Activated naive CD8-positive, alpha-beta T cell treated with anti-CD3 and anti-CD28 coated beads, Interleukin-2, amount 50 U/mL, for 24 hours (primary cell): ENCODE measurements at places on chromosomes 4 and X.

DNA sequence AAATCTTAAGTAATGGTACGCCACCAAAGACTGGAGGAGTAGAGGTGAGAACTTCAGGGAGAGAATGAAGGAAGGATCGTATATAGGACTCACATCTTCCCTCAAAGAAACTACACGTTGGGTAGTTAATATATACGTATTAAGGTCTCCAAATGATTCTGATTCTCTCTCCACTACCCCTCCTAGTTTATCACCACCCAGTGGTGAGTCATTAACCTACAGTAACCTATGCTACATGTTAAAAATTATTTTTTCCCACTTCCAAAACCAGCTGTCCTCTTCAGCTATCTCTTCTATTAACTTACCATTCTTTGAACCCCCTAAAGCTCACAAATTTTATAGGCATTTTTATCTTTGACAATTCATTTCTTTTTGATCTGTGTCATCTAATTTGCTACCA lies 69.7 kb downstream of the RPS6KA6 start:
- no peaks in the 10 kb centered on the region for H3K36me3 ChIP-seq
- no peak for DNase-seq
- no peak overlapping the region for H3K4me3 ChIP-seq
- H3K27ac ChIP-seq, result no peak overlapping the region

DNA sequence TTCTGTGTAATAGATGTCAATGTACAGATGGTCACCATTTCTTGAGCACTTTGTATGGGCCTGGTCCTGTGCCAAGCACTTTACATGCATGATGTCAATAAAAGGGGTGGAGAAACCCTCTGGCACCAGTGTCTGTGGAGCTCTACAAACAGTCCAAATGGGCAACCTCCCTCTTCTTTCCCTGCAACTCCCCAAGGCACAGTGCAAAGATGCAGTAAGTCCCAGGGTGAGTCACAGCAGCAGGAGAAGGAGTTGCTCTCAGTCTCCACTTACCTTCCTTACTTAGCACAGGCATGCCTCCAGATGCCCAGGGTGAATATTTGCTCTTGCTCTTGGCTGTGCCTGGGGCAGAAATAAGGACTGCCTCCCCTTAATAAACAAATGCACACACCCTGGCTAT lies 4.3 kb downstream of the OCIAD2 start:
- peaks cover 49% of the 10 kb centered on the region for H3K36me3 ChIP-seq
- no peak overlapping the region for H3K4me3 ChIP-seq
- no peak for DNase-seq
- no peaks in the 10 kb centered on the region for H3K27me3 ChIP-seq

DNA sequence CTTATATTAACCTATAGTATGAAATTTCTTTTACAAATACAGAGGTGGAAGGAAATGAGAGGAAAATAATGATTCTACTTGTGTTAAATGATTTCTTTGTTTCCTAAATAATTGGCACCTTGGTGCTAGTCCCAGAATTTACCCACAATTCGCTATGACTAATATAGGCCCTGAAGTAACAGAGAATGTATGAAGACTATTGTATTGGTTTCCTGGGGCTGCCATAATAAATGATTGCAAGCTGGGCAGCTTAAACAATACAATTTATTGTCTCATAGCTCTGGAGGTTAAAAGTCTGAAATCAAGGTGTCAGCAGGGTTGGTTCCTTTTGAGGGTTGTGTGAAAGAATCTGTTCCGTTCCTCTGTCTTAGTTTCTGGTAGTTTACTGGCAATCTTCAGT lies 74.8 kb upstream of the GPRIN3 start:
- H3K4me1 ChIP-seq, result no peaks in the 10 kb centered on the region
- no peaks in the 10 kb centered on the region for H3K36me3 ChIP-seq
- H3K27me3 ChIP-seq, result peaks cover 2% of the 10 kb centered on the region
- H3K4me3 ChIP-seq, result no peak overlapping the region

- peaks cover 3% of the 10 kb centered on the region for H3K27me3 ChIP-seq
- no peak for DNase-seq
- peaks cover 8% of the 10 kb centered on the region for H3K4me1 ChIP-seq
- H3K4me3 ChIP-seq, result no peak overlapping the region
- no peaks in the 10 kb centered on the region for H3K36me3 ChIP-seq
Observed at GRCh38 chr4:17380347-17380746, 131.5 kb downstream of the QDPR start.

GRCh38 chr4:150067859-150068258 lies 10.4 kb upstream of the DCLK2 start:
- no peaks in the 10 kb centered on the region for H3K36me3 ChIP-seq
- no peak overlapping the region for H3K27ac ChIP-seq
- peaks cover 20% of the 10 kb centered on the region for H3K27me3 ChIP-seq
- H3K4me3 ChIP-seq, result no peak overlapping the region
- no peak for DNase-seq

DNA sequence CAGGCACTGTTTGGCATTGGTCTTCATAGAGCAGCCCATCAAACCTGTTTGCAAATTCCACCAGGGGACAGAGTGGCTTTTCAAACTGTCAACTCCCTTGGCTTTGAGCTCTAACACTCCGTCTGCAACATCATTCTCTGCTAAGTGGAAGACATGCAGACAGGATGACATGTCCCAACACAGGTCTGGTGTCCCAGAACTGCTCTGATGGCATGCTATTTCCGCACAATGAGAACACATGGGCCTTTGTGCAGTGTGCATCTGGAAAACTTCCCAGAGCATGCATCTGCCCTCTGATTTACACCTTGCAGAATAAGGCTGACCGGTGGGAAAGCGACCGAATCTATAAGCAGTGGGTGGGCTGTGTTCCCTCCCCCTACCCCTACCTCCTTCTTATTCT lies 212.8 kb upstream of the GYPA start:
- H3K36me3 ChIP-seq, result no peaks in the 10 kb centered on the region
- peaks cover 2% of the 10 kb centered on the region for H3K4me1 ChIP-seq
- H3K27ac ChIP-seq, result no peak overlapping the region
- peaks cover 7% of the 10 kb centered on the region for H3K27me3 ChIP-seq
- H3K4me3 ChIP-seq, result no peak overlapping the region
- no peak for DNase-seq

DNA sequence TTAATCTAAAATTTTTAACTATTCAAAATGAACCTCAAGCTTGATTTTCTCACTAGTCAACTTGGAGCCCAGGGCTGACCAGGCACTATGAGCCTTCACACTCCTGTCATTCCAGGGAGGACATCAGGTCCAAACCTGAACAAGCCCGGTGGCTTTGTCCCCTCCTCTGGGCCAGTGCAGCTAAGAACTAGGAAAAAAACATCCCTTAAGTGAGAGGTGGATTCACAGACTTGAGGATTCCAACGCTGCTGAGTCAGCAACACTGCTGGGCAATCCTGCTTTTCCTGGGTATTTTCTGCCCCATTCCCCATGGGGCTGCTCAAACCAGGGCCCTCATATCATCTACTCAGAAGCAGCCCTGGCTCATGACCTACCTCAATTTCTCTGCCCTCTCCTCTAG lies 4.0 kb downstream of the RNF212 start:
- no peak overlapping the region for H3K4me3 ChIP-seq
- DNase-seq, result no peak
- no peaks in the 10 kb centered on the region for H3K36me3 ChIP-seq
- H3K27me3 ChIP-seq, result peaks cover 17% of the 10 kb centered on the region

DNA sequence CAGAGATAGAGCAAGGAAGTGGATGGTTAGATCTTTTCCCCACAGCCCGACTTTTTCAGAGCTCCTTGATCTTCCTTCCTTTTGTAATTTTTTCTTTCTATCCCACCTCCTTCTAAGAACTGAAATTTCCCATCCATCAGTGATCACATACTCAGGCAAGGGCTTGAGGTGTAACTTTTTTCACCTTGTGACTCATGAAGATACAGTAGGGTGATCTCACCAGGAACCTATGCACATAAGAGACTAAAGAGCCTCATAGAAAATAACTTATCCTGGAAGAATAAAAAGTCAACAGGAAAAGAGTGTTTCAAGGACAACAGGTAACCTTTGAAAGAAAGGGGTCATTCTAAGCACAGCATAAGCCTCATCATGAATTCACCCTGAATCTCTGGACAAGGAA lies 131.2 kb upstream of the HCCS start:
- no peak for DNase-seq
- H3K27ac ChIP-seq, result no peak overlapping the region
- H3K27me3 ChIP-seq, result no peaks in the 10 kb centered on the region
- H3K4me1 ChIP-seq, result no peaks in the 10 kb centered on the region

DNA sequence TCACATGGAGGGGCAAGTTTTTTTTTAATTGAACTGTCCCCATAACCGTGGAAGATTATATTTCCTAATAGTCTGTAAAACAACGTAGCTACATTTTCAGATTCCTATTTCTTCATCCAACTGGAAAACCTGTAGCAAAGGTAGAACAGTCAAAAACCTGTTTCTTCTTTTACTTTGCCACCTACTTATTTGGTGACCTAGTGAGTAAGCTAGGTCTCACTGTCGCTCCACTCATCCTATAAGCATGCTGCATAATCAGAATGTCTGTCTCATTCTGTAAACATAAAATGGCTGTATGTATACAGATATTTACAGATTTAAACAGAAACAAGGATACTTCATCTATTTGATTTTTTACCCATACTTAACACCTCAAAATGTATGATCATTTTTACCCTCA lies 20.4 kb downstream of the MAML3 start:
- peaks cover 65% of the 10 kb centered on the region for H3K4me1 ChIP-seq
- no peak overlapping the region for H3K27ac ChIP-seq
- H3K4me3 ChIP-seq, result no peak overlapping the region

DNA sequence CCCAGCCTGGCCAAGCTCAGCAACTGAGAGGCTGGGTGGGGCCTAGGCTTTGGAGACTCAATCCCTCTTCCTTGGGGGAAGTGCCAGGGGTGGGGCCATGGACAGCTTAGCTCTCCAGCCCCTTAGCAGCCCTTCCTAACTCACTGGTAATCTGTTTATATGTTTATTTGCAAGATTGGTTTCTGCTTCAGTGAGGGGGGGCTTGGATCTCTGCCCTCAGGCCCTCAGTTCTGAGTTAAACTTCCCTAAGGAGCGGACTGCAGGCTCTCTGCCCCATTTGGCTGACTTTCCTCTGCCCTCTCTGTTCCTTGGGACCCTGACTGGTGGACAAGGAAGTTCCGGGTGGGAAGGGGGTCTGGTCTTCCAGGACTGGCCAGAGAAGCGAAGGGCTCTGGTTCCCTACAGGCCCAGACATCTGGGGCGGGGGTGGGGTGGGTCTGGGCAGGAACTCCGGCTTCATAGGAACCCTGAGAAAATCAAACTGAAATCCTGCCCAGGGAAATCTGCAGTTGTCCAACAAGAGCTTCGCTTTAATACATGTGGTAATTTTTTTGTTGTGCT lies 51.4 kb downstream of the NALF2 start:
- no peak overlapping the region for H3K4me3 ChIP-seq
- no peaks in the 10 kb centered on the region for H3K36me3 ChIP-seq
- no peak overlapping the region for H3K27ac ChIP-seq
- no peaks in the 10 kb centered on the region for H3K27me3 ChIP-seq
- no peaks in the 10 kb centered on the region for H3K4me1 ChIP-seq

DNA sequence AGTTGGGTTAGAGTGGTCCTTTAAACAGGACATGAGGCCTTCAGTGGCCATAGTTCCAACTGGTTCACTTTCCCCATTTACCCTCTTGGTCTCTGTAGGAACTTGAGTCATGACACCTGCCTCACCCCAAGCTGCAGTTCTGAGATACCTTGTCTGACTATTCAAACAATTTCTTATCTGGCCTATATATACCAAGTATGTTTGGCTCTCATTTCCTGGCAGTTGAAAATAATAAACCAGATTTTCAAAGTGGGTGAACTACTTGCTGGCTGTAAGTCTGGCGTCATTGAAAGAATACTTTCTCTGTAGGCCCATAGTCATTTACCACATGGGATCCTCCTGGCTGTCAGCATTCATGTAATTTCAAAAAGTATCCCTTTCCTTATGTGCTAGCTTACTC lies 228.8 kb downstream of the SHROOM3 start:
- H3K36me3 ChIP-seq, result no peaks in the 10 kb centered on the region
- H3K27me3 ChIP-seq, result peaks cover 11% of the 10 kb centered on the region
- H3K27ac ChIP-seq, result no peak overlapping the region

DNA sequence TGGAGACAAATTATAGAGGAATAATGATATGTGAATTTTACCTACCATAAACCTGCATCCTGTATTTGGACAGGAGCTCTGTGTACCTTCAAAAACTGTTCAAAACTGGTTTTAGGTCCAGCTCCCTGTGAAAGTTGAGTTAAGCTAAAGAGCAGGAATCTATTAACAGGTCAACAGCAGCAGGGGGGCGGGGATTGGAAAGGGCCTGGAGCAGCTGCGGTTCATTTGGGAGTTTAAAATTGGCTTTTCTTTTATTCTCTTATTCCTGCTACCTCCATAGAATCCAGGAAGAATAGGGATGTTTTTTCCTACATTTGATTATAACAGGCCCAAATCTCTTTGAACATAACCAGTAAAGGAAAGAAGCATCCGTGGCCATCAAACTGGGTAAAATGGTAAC lies 23.8 kb downstream of the SHROOM3 start:
- no peaks in the 10 kb centered on the region for H3K36me3 ChIP-seq
- no peak overlapping the region for H3K4me3 ChIP-seq
- DNase-seq, result no peak
- no peak overlapping the region for H3K27ac ChIP-seq
- peaks cover 7% of the 10 kb centered on the region for H3K27me3 ChIP-seq

- H3K4me1 ChIP-seq, result no peaks in the 10 kb centered on the region
- DNase-seq, result peak; percentile 72
- no peak overlapping the region for H3K27ac ChIP-seq
- H3K36me3 ChIP-seq, result no peaks in the 10 kb centered on the region
- H3K4me3 ChIP-seq, result no peak overlapping the region
- H3K27me3 ChIP-seq, result no peaks in the 10 kb centered on the region
Observed at GRCh38 chr4:7335344-7336066, 99.2 kb downstream of the PSAPL1 start.

- no peak overlapping the region for H3K4me3 ChIP-seq
- DNase-seq, result no peak
- H3K27me3 ChIP-seq, result no peaks in the 10 kb centered on the region
- H3K4me1 ChIP-seq, result no peaks in the 10 kb centered on the region
Observed at GRCh38 chr4:40412866-40413795, 78.0 kb downstream of the CHRNA9 start.

GRCh38 chr4:114191496-114191895 lies 212.0 kb upstream of the ARSJ start:
- H3K4me3 ChIP-seq, result no peak overlapping the region
- no peaks in the 10 kb centered on the region for H3K36me3 ChIP-seq
- H3K27me3 ChIP-seq, result peaks cover 2% of the 10 kb centered on the region
- DNase-seq, result no peak
- H3K27ac ChIP-seq, result no peak overlapping the region

- no peaks in the 10 kb centered on the region for H3K36me3 ChIP-seq
- DNase-seq, result peak; percentile 76
- H3K27ac ChIP-seq, result no peak overlapping the region
- no peak overlapping the region for H3K4me3 ChIP-seq
- peaks cover 5% of the 10 kb centered on the region for H3K4me1 ChIP-seq
- H3K27me3 ChIP-seq, result no peaks in the 10 kb centered on the region
Observed at GRCh38 chr4:74228691-74229640, 71.0 kb downstream of the MTHFD2L start.

- H3K4me3 ChIP-seq, result no peak overlapping the region
- no peaks in the 10 kb centered on the region for H3K4me1 ChIP-seq
- H3K27me3 ChIP-seq, result peaks cover 2% of the 10 kb centered on the region
Observed at GRCh38 chr4:155234206-155234605, 25.8 kb downstream of the NPY2R start.

DNA sequence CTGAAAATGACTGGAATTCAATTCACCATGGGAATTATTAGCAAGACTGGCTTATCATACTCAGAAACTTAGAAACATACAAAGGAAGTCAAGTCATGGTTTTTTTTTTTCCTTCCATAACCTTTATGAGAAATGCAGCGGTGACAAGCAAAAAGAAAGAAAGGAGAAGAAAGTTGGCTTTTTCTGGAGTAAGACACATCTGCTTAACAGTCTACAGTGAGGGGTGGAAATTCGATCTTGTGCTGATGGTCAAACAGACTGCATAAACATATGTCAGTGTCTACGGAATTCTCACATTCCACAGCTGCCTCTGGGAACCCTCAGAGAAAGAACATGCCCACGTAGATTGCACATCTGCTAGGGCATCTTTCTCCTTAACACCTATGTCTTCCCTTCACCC lies 54.6 kb downstream of the PROM1 start:
- no peak overlapping the region for H3K4me3 ChIP-seq
- no peaks in the 10 kb centered on the region for H3K36me3 ChIP-seq
- H3K27ac ChIP-seq, result no peak overlapping the region
- no peak for DNase-seq
